ENCODE measurements at places on chromosomes 16 and 17.
A peak's percentile ranks its signal among the peaks of the same experiment; 100 is the strongest.

GRCh38 chr16:23504453-23505179 is 5.7 kb downstream of the GGA2 start:
- peak; percentile 20 for DNase-seq

DNA sequence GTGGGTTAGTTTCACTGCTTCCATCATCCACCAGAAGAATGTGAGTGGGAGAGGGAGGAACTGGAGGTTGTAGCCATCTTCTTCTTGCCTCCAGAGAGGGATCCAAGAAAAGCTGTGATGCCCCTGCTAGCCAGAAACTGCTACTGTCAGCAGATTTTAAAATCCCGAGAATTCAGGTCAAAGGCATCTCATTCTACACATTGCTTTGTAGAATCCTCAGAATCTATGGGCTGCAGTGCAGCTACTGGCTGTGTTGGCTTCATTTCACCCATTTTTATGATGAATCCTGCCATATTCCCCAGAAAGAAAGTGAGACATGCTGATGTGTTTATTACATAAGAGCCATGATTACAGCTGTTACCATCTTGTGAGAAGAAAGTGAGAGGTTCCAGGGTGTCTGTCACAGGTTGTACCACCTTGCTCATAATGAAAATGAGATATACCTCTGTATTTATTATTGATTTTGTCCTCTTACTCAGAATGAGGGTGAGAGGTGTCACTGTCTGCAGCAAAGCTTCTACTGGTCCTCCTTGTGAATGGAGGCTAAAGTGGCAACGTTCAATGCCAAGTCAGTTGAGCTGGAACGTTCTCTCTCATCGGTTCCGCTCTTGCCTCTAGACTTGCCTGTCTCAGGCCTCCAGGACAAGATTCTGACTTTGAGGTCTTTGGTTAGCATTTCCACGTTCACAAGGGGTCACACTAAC is 50.1 kb upstream of the MYH10 start:
- no peak for DNase-seq

GRCh38 chr16:9545522-9546437 is 454.3 kb downstream of the HAPSTR1 start:
- DNase-seq = no peak

DNA sequence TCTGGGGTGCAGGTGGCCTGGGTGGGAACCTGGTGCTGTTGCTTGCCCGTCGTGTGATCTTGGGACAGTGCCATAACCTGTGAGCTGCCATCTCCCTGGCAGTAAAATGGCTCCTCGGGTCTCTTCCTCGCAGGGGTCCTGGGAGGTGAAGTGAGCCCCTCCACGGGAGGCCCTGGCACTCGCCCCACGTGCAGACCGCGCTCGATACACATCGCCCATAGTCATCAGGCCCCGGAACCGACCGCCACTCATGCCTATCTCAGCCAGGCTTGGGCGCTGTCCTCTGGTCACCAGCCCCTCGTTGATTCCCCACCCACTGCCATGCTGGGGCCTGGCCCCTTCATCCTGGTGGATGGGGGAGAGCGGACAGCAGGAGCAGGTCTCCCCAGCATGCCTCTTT is 21.5 kb upstream of the OSGIN1 start:
- DNase-seq = no peak

DNA sequence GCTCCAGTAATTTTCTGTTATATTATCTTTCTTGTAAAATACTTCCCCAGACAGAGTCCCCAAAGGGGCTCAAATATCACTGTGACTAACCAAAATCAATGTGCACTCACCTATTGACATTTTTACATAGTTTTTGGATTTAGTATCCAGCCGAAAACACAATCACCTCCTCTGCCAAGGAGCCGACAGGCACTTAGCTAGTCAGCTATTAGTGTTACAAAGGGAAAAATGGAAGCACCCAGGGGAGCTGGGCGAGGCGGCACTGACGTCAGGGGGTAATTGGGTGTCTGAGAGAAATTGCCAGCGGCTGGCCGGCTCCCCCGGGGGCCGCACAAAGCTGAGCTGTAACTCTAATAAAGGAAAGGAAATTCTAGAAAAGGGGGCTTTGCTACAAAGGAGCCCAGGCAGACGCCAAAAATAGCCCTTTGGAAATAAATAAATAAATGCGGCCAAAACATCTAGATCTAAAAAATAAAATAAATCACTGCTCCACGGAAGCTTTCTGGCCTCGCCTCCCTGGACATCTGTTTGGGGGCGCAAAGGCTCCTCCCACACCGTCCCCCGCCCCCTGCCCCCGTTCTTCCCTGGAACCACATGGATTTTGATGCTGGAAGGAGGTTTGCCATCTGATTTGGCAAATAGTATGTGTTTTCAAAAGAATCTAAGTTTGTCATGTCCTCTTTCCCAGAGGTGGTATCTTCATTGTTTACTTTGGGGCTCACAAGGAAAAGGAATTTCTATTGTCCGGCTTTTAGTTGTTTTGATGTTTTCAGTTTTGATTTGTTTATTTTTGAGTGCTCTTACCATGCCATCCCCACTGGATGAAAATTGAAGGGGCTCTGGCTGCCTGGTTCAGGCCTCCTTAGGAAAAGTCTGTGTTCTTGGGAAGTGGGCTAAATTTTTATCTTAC is 156.7 kb downstream of the ZNF423 start:
- DNase-seq = peak; percentile 65

GRCh38 chr17:80501741-80502577 is 25.6 kb upstream of the NPTX1 start:
- DNase-seq = no peak

DNA sequence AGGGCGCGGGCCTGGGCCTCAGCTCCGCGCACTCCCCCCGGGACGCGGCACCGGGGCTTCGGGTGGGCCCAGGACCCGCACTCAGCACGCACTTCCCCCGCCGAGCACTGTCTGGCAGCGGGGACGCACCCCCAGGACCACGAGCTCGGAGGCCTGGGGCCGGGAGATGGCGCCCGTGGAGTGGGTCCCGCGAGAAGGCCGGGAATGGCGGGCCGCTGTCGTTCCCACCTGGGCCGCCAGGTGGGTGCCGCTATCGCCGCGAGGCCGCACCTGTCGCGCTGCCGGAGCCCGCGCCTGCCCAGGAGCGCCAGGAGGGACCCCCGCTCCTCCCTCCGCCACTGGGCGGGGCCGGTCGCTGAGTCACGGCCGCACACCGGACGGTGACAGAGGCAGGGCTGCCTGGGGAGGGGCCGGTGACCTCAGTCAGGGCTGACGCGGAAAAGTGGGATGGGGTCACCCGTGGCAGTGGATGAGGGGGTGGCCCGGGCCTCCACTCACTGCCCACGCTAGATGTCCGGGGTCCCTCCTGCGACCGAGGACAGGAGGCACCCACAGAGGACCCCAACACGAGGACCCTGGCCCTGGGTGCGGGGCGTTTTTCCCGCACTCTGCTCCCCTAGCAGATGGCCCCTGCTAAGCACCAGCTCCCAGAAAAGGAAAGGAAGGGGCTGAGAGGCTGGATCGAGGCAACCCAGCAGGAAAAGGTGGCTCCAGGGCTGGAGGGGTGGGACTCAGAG is 6.9 kb upstream of the ACTG1 start:
- DNase-seq = no peak

- no peak for DNase-seq
Measured at GRCh38 chr17:67359960-67360791, 6.2 kb downstream of the PSMD12 start.

GRCh38 chr17:17641621-17642409 is 39.4 kb upstream of the RAI1 start:
- peak; percentile 75 for DNase-seq

DNA sequence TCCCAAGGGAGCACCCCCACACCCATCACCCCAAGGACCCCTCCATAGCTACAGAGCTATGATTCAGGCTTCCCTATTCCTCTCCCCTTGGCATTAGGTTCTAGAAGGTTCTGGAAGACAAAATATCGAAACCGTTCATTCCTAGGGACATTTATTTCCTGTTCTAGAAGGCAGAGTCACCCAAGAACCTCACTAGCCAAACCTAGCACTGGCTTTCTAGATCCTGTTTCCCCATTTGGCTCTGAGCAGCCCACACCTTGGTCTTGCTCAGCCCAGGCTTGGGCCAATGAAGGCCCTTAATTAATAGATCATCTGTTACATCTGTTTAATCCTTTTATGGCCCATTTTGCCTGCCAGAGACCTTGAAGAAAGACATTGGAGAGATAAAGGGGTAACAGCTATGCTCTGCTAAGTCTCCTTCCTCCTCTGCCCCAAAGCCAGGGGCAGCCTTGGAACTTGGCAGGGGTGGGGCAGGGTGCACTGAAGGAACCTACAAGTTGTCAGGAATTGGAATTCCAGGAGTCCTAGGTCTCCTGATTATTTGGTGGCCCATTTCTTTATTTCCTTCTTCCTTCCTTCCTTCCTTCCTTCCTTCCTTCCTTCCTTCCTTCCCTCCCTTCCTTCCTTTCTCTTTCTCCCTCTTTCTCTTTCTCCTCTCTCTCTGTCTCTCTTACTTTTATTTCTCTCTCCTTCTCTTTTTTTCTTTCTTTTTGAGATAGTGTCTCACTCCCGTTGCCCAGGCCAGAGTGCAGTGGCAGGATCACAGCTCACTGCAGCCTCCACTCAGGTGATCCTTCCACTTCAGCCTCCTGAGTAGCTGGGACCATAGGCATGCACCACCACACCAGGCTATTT is 8.7 kb upstream of the FZD2 start:
- no peak for DNase-seq

DNA sequence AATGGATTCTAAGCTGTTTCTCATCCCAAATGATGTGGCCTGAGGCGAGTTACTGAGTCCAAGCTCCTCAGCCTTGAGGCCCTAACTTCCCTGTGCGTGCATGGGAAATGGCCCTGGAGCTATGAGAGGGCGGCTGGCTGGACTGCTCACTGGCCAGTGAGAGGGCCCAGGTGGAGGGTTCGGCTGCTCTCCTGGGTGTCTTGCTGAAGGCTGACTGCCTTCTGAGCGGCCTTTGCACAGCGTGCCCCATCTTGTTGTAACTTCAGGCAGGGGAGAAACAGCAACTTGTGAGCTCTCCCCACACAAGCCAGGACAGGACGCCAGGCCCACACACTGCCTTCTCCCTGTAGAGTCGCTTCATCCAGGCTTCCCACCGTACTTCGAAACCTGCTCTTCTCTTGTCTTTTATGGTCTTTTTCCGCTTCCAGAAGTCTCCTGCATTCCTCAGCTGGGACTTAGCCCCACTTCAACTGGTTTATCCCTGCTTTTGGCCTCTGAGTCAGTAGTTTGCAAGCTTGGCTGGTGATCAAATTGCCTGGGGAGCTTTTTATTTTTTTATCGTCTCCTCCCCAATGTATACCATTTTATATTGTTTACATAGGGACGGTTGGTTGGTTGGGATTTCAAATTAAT is 13.3 kb downstream of the CDH3 start:
- no peak for DNase-seq

GRCh38 chr17:2082003-2082781 is 27.3 kb downstream of the HIC1 start:
- DNase-seq = no peak

DNA sequence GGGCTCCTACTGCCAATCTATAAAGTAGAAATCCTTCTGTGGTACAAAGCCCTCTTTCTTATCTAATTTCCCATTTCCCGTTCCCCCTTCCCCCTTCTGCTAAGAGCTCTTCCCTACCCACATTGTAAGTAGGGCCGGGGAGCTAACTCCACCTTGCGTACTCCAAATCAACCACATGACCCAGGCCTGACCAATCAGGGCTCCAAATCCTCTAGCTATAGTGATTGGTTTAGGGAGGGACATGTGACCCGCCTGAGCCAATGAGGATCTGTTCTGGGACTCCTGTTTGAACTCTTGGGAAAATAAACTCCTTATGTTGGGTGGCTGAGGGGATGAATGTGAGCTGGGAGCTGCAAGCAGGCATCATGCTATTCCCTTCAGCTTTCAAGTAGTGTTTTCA is 40.9 kb upstream of the MEOX1 start:
- DNase-seq = peak; percentile 56
